ENCODE measurements at places on chromosomes 11 and 22.

DNA sequence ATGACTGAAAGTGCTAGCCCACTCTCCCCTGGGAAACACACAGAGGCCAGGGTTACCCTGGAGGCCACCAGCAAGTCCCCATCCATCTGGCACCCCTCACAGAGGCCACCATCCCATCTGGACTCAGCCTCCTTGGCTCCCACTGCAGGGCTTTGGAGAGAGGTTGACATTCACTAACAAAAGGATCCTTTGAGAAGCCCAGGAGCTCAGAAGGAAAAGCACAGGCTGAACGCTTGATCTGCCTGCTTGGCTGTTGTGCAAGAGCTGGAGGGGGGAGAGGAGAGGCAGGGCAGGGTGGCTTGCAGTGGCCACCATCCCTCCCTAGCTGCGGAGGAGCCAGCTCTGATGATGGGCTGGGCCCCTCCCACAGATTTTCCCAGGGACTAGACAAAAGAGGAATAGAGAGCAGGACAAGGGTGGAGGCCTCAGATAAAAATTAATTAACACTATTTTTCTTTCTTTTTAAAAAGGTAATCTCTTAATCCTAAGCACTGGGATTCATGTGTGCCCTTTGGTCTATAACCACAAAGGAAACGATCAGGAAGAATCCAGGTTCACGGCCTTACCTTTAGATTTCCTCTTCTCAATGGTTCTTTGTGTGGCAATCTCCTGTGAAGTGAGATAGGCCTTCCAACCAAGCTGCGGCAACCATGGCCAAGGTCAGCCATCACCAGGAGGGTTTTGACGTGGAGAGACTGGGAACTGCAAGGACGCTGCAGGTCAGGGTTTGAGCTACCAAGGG, 154.7 kb downstream of the BARX2 start:
- no peak for DNase-seq

DNA sequence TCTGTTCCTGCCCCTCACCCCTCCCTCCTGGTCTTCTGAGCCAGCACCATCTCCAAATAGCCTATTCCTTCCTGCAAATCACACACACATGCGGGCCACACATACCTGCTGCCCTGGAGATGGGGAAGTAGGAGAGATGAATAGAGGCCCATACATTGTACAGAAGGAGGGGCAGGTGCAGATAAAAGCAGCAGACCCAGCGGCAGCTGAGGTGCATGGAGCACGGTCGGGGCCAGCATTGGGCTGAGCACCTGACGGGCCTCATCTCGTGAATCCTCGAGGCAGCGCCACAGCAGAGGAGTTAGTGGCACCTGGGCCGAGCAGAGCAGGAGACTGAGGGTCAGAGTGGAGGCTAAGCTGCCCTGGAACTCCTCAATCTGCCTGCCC, 941.8 kb downstream of the BRD1 start:
- no peak for DNase-seq

- no peak for DNase-seq
Observed at GRCh38 chr22:41366323-41367029, 15.3 kb upstream of the TEF start.

GRCh38 chr11:80321786-80322185, 881.0 kb upstream of the TENM4 start:
- no peak for DNase-seq

- peak; percentile 55 for DNase-seq
Observed at GRCh38 chr11:109085708-109086373, 336.1 kb upstream of the C11orf87 start.

GRCh38 chr11:36227044-36227443, 62.2 kb downstream of the COMMD9 start:
- no peak for DNase-seq
